ENCODE measurements at places on chromosomes 4 and X. TPM values are rescaled to one million over a fixed set of nuclear protein-coding genes. Genes with fewer than 3 reads are reported as not detected.

The SPATA18 gene
- 8.0 TPM for polyA plus RNA-seq

The CENPE gene
- polyA plus RNA-seq: 3.5 TPM

The EVC2 gene
- 1.1 TPM for polyA plus RNA-seq

The CXCL1 gene
- polyA plus RNA-seq: not detected

The ZNF141 gene
- polyA plus RNA-seq: 14.2 TPM

The PLXNB3 gene
- polyA plus RNA-seq: 1.4 TPM

DNA sequence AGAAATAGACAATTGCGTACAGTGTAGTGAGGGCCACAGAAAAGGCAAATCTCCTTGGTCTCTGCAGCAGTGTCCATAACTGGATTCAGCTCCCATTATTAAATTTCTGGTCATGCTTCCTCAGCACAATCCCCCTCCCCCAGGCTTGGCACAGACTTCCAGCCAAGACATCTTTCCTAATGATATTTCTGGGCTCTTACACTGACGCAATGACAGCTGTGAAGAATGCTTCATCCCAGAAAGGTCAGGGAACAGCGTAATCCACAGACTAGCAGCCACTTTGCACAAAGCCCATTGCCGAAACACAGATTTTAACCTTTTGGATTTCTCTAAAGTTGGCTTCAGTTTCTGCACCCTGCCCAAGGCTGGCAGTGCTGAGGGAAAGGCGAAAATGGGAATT is 597.6 kb upstream of the CPEB2 start:
- H3K27ac ChIP-seq: no peak overlapping the region
- no peaks in the 10 kb centered on the region for H3K36me3 ChIP-seq
- peaks cover 16% of the 10 kb centered on the region for H3K4me1 ChIP-seq
- H3K27me3 ChIP-seq: no peaks in the 10 kb centered on the region

DNA sequence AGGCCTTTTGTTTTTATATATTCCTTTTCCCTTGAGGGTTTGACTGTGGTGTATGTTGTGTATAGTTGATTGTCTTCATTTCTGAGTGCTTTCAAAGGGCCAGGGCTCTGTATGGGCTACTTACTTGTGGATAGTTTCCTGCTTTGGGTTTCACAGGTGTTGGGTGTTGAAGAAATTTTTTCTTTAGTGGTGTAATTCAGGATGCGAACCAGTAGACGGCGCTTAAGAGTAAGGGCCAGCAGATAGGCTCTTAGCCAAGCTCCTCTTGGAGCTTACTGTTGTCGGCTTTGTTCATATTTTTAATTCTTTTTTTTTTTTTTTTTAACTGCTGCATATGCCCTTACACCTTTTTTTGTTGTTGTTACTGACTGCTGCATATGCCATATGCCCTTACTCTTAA is 276.3 kb upstream of the GALNT7 start:
- no peak for DNase-seq
- H3K27ac ChIP-seq: no peak overlapping the region
- no peaks in the 10 kb centered on the region for H3K27me3 ChIP-seq

GRCh38 chrX:3384327-3384726 is 37.9 kb upstream of the MXRA5 start:
- no peaks in the 10 kb centered on the region for H3K27me3 ChIP-seq
- no peak overlapping the region for H3K4me3 ChIP-seq
- no peaks in the 10 kb centered on the region for H3K36me3 ChIP-seq
- DNase-seq: peak; percentile 10

- no peak overlapping the region for H3K27ac ChIP-seq
- H3K36me3 ChIP-seq: no peaks in the 10 kb centered on the region
- H3K4me1 ChIP-seq: peaks cover 4% of the 10 kb centered on the region
These were observed 5.5 kb downstream of the GSTCD start for GRCh38 chr4:105714071-105714521.

DNA sequence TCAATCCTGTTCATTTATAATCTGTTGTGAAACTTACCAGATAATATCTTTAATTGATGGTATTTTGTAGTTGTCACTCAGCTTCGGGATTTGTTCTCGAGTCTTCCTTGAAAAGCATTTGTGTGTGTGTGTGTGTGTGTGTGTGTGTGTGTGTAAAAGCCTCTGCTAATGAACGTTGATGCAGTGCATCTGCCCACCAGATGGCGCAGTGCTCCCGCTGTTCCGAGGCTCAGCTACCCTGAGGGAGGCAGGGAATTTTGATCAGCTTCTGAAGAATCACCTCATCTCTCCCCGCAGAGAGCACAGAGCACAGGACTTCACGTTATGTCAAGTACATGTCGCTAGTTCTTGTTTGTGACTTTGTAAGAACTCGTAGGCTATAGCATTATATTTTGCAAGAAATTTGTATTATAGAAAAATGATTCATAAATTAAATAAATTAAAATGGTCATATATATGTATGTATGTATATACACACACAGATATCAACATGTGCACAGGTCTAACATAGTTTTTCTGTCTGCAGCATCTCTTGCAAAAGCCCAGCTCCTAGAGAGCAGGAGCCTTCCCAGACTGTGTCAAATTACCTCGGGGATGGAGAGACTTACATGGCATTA is 316.7 kb upstream of the IGFBP7 start:
- no peak overlapping the region for H3K27ac ChIP-seq
- no peaks in the 10 kb centered on the region for H3K27me3 ChIP-seq
- no peaks in the 10 kb centered on the region for H3K36me3 ChIP-seq
- no peaks in the 10 kb centered on the region for H3K4me1 ChIP-seq
- DNase-seq: peak; percentile 78

DNA sequence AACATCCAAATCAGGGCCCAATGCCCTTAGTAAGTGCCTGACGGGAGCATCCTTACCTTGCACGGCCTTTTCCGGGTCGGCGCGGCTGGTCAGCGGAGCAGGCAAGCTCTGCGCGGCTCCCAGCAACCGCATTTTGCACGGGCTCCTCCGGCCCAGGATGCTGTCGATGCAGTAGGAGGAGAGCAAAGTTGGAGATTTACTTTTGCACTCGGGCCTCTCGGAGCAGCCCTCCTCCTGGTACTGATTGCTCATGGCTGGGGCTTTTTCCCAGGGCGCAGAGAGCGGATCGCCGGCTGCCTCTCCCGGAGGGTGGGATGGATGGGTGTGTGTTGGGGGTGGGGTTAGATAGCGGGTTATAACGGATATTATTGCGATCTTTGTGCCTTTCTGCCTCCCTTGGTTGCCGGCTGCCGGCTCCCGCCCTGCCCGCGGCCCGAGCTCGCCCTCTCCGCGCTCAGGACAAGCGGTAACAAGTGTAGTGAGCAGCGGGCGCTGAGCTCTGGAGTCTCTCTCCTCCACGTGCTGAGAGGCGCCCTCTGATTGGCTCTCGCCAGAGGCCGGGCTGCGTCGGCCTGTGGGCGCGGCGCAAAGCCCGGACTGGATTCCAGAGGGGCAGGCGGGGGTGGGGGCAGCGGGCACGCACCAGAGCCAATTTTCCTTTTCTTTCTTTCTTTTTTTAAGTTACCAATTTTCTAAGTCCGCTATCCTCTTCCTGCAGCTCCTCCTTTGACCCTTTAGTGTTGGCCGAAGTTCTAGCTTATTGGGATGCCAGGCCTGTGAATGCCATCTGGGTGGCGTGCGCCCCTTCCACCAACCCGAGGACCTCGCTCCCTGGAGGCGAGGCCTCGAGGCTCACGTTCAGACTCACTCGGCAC is at the start of gene ARX:
TSS of gene ARX (minus strand) at position 480 of the 875 bp plus-strand sequence. CDS start at position 252, 228 bp downstream.
- DNase-seq: peak; percentile 96
- H3K27me3 ChIP-seq: peaks cover 99% of the 10 kb centered on the region
- no peak within 1 kb of the TSS for H3K27ac ChIP-seq
- H3K4me3 ChIP-seq: peak within 1 kb of the TSS; percentile 23

- DNase-seq: peak; percentile 77
- no peak overlapping the region for H3K4me3 ChIP-seq
- H3K27me3 ChIP-seq: no peaks in the 10 kb centered on the region
These were observed 37.4 kb downstream of the LHFPL1 start for GRCh38 chrX:112642349-112642748.

GRCh38 chr4:176358083-176358469 is 38.3 kb downstream of the SPCS3 start:
- no peaks in the 10 kb centered on the region for H3K4me1 ChIP-seq
- no peaks in the 10 kb centered on the region for H3K36me3 ChIP-seq
- no peak overlapping the region for H3K27ac ChIP-seq
- H3K4me3 ChIP-seq: no peak overlapping the region

DNA sequence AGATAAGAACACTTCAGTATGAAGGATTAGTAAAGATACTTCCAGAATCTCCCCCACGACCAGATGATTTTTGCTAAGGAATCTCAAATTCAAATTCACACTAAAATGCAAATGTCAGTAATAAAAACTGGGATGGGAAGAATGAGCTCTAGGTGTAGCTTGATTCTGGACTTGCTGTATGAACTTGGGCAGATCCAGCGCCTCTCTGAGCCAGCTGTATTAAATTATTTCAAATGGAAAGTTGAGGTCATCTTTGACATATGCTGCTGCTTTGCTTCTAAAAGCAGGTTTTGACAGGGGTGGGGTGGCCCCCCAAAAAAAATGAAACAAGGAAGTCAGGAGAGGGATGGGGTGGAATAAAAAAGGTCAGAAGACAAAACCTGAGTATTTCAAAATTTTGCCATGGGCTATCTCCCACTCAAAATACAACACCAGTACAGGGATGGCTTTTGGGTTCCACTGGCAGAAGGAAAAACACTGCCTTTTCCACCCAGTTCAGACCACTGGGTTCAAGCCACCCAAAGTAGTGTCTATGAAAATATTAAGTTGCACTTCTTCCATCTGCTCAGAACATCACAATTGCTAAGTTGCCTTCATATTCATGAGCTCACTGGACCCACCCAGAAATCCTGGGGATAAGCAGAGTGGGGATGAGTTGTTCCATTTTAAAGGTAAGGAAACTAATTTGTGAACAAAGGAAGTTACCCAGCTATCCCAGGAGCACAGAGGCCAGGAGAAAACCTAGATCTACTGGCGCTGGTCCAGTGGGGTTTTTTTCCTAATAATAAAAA is 47.7 kb downstream of the ARHGEF9 start:
- H3K27me3 ChIP-seq: no peaks in the 10 kb centered on the region
- no peak overlapping the region for H3K27ac ChIP-seq
- no peak for DNase-seq

DNA sequence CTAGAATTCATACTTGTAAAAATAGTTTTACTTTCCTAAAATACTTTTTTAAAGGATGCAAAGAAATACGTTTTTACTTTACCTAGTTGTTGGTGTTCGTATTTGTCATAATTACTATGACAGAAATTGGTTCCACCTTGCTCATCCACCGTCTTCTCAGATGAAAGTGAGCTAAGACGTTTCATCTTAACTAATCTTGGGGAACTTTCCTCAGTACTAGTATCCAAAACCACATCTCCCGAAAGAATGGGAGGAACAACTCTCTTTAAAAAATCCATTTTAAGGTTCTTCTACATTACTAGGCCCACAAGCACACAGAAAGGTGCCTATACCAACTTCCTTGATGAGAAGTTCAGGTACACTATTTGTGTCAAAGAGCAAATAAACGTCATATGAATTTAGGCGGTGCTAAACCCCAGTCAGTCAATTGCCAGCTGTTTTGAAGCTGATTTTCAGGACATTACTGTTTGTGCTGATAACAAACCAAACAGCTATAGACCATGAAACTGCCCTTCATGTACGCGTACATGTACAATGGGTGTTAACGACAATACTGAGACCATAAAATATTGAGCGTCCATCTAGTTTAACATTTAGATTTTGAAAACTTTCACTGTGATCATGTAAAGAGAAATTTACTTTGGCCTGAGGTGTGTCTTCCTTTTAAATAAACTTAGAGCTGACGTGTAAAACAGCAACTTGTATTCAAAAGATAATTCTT is 99.1 kb downstream of the FRYL start:
- no peak overlapping the region for H3K4me3 ChIP-seq
- DNase-seq: no peak
- H3K27me3 ChIP-seq: no peaks in the 10 kb centered on the region
- H3K36me3 ChIP-seq: no peaks in the 10 kb centered on the region
- no peaks in the 10 kb centered on the region for H3K4me1 ChIP-seq

- no peak overlapping the region for H3K4me3 ChIP-seq
- no peak overlapping the region for H3K27ac ChIP-seq
- H3K27me3 ChIP-seq: no peaks in the 10 kb centered on the region
- DNase-seq: no peak
- H3K4me1 ChIP-seq: no peaks in the 10 kb centered on the region
These were observed 89.9 kb downstream of the TTC29 start for GRCh38 chr4:146855761-146856160.

- H3K27ac ChIP-seq: peak overlapping the region; percentile 63
- no peak for DNase-seq
- no peaks in the 10 kb centered on the region for H3K36me3 ChIP-seq
- H3K4me3 ChIP-seq: no peak overlapping the region
These were observed 105.8 kb downstream of the FAT4 start for GRCh38 chr4:125420526-125420925.

GRCh38 chr4:52116641-52117040 is 65.5 kb downstream of the SPATA18 start:
- no peak overlapping the region for H3K27ac ChIP-seq
- no peak for DNase-seq
- no peaks in the 10 kb centered on the region for H3K27me3 ChIP-seq
- H3K36me3 ChIP-seq: no peaks in the 10 kb centered on the region

DNA sequence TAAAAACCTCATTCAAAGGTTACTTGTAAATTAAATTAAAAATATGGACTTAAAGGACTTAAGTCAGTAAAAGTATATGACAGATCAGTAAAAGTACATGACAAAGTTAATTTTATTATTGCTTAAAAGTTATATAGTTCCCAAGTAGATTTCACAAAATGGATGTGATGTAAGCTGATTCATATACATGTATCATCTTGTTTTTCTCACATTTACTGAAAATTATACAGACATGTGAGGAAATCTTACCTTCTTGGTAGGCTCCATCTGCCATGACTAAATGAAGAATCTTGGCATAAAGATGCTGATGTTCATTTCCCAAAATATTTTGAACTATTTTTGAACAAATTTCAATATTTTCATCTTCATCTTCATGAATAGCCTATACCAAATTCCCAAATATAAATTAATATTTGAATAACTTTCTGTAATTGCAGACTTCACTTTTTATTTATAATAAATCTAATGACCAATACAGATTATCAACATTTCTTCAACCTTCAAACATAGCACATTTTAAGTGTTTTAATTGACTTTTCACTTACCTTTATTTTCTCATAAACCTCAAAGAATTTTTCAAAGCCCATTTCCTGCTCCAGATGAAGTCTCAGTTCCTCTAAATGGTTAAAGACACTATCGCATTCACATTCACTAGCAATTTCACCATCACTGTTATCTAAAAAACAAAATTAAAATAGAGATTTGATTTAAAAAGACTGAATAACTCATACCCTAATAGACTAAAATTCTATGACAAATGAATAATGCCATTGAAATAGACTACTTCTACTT is 129.4 kb upstream of the SH3RF1 start:
- no peak overlapping the region for H3K27ac ChIP-seq
- H3K4me3 ChIP-seq: no peak overlapping the region
- H3K27me3 ChIP-seq: no peaks in the 10 kb centered on the region
- no peak for DNase-seq
- H3K36me3 ChIP-seq: peaks cover 6% of the 10 kb centered on the region

GRCh38 chr4:122533841-122534240 is 77.3 kb upstream of the IL2 start:
- H3K4me1 ChIP-seq: no peaks in the 10 kb centered on the region
- H3K36me3 ChIP-seq: no peaks in the 10 kb centered on the region
- no peak overlapping the region for H3K4me3 ChIP-seq
- no peak for DNase-seq
- no peaks in the 10 kb centered on the region for H3K27me3 ChIP-seq

GRCh38 chr4:116796022-116796421 is 289.4 kb downstream of the TRAM1L1 start:
- H3K36me3 ChIP-seq: no peaks in the 10 kb centered on the region
- H3K4me3 ChIP-seq: no peak overlapping the region
- H3K27me3 ChIP-seq: no peaks in the 10 kb centered on the region
- no peak overlapping the region for H3K27ac ChIP-seq

Measured in cardiac muscle cell (in vitro differentiated cells and primary cell).